H9 (cell line): ENCODE measurements at places on chromosomes 11 and 22.

- no peak for DNase-seq
Observed at GRCh38 chr11:10287766-10288715, 6.0 kb downstream of the SBF2 start.

- no peak for DNase-seq
Observed at GRCh38 chr11:124346311-124346955, 26.4 kb upstream of the OR8D2 start.

GRCh38 chr11:83027794-83028193 is 43.9 kb downstream of the RAB30 start:
- DNase-seq: no peak

DNA sequence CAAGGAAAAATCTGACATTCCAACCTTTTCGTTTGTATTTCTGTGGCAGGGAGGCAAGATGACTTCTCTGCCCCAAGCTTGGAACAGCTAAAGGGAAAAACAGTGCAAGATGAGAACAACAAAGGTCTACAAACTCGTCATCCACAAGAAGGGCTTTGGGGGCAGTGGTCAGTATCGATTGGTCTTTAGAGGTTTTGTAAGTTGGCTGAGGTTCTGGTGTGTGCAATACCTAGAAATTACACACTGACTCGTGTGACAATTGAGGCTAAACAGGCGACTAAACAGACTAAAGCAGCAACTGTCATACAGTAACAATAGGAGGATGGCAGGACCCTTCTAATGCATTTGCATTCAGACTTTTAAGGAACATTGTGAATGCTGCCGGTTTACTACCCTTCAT is 994 bp downstream of the DEPDC5 start:
- DNase-seq: no peak

- DNase-seq: no peak
Observed at GRCh38 chr11:439315-440064, 2.3 kb downstream of the ANO9 start.

GRCh38 chr11:63553759-63554158 is 9.4 kb downstream of the PLAAT2 start:
- DNase-seq: peak; percentile 29

DNA sequence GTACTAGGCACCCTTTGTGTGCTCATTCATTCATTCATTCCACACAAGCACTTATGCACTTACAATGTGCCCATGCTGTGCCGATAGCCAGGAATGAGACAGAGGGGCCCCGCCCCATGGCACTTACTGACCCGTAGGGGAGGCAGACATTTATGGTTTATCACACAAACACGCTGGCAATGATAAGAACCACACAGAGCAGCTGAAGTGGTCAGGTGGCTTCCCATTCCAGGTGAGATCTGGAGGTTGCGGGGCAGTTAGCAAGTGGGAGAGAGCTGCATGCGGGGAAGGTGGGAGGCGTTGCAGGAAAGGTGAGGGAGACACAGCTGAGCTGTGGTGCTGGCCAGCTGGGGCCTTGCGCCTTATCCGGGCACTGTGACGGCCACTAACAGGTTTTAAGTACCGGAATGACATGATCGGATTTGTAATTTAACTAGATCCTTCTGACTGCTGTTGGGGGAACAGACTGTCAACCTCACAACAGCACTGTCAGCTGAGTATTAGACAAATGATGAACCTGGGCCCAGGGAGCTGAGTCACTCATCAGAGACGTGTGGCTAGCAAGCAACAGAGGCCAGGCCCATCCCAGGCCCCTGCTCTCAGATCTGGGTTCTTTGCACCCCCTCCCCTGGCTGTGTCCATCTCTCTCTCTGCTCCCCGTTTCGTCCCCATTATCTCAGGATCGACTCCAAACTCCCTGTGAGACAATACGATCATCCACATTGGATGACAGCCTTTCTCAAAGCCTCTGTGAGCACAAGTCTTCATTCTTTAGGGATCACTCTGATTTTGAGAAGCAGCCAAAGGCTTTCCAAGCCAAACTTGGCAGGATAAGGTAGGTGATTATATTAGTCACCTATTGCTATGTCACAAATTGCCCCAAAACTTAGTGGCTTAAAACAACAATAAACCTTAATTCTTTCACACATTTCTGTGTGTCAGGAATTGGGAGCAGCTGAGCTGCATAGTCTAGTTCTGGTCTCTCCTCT is 28.4 kb downstream of the RASD2 start:
- no peak for DNase-seq

DNA sequence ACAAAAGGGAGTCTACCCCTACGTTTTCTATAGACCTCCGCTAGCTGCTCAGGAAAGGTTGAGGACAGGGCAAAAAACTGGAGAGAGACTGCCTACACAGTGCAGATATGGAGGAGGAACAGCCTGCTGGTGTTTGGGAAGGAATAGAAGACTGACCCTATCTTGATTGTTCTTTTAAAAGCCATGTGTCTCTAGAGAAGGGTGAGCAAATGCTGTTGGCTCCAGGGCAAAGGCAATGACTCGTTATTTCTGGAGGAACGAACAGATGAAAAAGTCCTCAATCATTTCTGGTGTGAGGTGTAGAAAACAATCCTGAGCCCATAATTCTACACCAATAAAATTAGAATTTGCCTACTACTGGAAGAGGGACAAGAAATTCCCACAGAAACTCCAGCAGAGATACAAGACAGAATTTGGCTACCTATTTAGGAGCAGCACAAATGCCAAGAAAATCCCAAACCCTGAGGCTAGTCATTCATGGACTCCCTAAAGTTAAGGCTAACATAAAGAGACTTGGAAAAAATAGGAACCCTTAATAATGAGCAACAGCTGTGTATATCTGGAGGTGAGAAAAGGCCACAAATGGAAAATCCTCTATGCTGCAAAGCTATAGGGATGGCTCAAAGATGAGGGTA is 1206.3 kb upstream of the CNTN5 start:
- DNase-seq: no peak

GRCh38 chr11:19595499-19595839 is 117.2 kb upstream of the NAV2 start:
- no peak for DNase-seq

GRCh38 chr11:44747836-44748235 is 21.1 kb downstream of the TSPAN18 start:
- DNase-seq: peak; percentile 14

GRCh38 chr11:119605137-119605665 is 123.8 kb downstream of the NECTIN1 start:
- DNase-seq: no peak

GRCh38 chr11:12528487-12528886 is 145.7 kb upstream of the TEAD1 start:
- DNase-seq: no peak

DNA sequence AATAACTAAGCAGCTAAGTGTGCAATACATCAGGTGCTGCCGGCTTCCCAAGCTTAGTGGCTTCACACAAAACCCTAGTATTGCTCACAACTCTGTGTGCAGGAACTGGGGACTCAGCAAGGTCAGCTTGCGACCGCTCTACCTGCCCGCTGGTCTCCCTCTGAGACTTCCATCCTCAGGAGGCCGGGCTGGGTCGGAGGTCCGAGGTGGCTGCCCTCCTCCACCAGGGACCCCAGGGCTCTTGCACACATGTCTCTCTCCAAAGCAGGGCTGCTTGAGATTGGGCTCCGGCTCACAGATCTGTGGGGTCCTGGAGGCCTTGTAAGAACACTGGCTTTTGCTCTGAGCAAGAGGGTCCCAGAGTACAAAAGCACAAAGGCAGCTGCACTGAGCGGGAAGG is 25.4 kb upstream of the FGF19 start:
- DNase-seq: no peak

DNA sequence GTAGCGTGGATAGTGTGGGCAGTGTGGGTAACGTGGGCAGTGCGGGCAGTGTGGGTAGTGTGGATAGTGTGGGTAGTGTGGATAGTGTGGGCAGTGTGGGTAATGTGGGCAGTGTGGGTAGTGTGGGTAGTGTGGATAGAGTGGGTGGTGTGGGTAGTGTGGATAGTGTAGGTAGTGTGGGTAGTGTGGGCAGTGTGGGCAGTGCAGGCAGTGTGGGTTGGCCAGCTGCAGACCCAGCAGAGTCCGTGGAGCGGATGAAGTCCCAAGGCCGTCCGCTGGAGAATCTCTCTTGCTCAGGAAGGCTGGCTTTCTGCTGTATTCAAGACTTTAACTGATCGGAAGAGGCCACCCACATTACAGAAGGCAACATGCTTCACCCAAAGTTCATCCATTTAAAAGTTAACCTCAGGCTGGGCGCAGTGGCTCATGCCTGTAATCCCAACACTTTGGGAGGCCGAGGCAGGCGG is 26.1 kb upstream of the KRTAP5-6 start:
- no peak for DNase-seq

GRCh38 chr11:93517041-93517440 is 26.1 kb downstream of the SMCO4 start:
- DNase-seq: no peak

- DNase-seq: no peak
Observed at GRCh38 chr11:95450547-95451123, 219.6 kb upstream of the SESN3 start.

DNA sequence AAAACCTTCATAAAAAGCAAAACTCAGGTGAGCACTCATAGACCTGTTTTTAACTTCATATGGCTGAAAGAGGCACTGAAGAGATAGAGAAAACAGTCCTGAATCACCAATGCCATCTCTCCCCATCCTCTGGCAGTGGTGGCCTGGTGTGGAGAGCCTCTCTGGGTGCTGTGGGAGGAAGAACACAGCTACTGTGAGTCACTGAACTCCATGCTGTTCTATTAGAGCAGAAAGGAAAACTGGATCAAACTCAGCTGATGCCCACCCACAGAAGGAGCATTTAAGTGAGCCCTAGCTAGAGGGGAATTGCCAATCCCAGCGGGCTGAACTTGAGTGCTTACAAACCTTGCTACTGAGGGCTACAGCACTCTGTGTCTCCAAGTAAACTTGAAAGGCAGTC is 115.3 kb upstream of the SESN3 start:
- no peak for DNase-seq

DNA sequence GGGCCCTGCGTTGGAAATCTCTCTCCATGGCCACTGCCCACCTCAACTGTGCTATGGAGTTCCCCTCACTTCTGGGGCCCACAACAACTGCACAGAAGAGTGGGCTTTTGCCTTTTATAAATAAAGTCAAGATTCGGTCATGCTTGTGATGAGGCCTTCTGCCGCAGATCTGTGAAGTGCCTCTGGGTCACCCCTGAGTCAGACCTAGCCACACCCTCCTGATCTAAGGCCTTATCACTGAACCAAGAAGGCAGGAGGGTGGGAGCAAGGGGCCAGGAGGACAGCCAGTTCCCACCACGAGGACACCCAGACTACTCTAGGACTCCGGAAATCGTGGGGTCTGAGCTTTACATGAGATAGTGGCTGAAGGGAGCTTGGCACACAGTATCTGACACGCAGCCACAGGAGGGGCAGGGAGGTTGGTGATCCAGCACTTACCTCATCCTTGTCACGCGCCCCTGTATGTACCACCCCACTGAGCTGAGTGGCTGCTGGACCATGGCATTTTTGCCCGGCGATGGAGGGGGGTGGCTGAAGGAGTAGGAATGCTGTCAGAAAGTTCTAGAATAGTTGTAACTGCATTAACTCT is 115.7 kb downstream of the ABTB2 start:
- DNase-seq: no peak
